ENCODE measurements at places on chromosomes 4 and X.

DNA sequence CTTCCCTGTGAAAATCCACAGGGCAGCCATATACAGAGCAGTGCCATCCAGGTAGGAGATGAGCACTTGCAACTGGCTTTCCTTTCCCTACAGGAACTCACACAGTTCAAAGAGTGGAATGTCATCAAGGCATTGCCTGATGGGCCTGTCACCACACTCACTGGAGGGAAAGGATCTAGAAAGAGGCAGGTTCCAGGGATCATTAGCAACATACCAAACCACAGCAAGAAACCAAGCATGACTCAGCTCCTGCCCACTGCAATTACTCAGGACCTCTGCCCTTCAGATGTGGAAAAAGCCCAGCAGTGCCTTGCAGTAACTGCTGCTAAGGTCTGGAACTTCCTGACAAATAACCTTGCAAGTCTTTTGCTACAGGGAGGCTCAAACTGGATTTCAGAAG, 101.2 kb downstream of the ZNF674 start:
- DNase-seq = no peak

DNA sequence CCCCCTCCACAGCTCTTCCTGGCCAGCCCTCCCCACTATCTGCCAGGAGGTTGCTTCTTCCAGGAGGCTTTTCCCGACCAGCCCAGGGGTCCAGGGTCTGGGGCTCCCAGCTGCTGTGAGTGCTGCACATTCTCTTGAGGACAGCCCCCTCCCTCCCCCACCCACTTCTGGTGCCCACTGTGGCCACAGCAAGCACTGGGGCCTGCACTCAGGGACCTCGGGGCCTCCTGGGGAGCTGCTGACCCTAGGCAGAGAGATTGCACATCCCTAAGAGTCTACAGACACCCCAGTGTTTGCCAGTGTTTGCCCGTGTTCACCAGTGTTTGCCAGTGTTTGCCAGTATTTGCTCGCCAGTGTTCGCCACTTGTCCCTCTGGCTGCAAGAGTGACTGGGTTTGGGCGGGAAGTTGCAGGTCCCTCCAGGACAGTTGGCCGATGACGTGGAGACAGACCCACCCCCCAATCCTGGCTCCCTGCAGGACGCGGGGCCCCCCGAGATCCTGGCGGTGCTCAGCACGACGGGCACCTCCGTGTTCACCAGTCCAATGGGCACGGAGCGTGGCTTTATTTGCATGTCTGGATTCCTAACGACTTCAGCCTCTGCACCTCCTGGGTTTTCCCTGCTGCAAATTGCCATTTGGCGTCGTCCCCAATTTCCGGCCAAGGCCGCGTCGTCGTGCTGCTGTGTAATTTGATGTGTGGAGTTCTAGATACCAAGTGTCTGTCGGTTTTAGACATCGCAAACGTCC, 87.5 kb upstream of the NKX1-1 start:
- no peak for DNase-seq

- no peak for DNase-seq
Measured at GRCh38 chr4:41217374-41217773, 3.0 kb upstream of the APBB2 start.

- DNase-seq = no peak
Measured at GRCh38 chr4:101191302-101192098, 155.8 kb downstream of the PPP3CA start.

- DNase-seq = no peak
Measured at GRCh38 chr4:168884251-168885124, 125.6 kb downstream of the CBR4 start.

DNA sequence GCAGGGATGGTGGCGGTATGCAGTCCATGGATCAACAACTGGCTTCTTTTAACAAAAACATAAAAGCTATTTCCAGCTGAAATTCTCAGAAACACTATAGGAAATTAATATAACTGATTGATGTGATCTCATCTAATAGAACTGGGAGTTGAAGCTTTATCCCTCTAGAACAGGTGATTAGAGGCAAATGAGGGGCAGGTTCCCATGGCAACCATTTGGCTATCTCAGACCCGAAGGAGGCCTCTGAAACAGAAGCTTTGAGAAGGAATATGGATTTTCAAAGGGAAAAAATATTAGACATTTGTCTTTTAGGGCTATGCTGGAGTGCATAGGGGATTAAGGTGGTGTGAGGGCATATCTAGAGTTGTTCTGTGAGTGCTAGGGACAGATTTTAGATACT, 50.0 kb downstream of the IGSF1 start:
- DNase-seq = no peak

DNA sequence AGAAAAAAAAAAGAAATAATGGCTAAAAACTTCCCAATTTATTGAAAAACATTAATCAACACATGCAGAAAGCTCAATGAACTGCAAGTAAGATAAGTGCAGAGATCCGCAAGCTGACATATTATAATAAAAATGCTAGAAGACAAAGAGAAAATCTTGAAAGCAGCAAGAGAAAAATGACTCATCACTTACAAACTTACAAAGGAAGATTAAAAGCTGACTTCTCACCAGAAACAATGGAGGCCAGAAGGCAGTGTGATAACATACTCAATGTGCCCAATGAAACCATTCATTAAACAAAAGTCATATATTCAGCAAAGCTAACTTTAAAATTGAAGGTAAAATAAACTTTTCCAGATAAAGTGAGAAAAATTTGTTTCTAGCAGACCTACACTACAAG, 7.3 kb upstream of the BRWD3 start:
- no peak for DNase-seq

DNA sequence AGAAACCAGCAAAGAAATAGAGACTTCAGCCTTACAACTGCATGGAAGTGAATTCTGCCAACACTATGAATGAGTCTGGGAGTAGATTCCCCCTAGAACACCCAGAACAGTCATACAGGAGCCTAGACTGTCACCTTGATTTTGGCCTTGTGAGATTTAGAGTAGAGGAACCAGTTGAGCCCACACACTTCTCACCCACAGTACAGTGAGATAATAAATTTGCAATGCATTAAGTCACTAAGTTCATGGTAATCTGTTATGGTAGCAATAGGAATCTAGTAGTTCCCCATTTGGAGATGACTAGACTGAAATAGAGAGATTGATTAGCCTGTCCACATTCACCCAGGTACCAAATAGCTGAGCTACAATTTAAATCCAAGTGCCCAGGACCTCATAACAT, 59.0 kb downstream of the FAM13A start:
- no peak for DNase-seq

DNA sequence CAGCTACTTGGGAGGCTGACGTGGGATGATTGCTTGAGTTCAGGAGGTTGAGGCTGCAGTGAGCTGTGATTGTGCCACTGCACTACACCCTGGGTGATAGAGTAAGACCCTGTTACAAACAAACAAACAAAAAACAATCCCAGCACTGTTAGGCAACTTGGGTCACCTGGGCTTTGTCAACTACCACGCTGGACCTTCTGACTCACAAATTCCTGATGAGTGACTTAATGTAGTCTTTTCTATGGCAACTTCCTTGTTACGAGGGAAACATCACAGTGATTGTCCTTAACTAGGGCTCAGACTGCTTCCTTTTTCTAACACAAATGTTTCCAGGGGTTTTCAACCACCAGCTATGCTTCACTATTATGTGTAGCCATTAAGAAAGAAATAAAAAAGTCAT, 128.8 kb upstream of the GPC4 start:
- no peak for DNase-seq

All from renal cortex interstitium (tissue), 15 donors.